Stimulated activated CD4-positive, alpha-beta T cell treated with anti-CD3 and anti-CD28 coated beads, Interleukin-4, amount 100 ng/mL, for 4 hours (primary cell): ENCODE measurements at places on chromosomes 7 and 10.

GRCh38 chr7:44587843-44588711, 6.0 kb upstream of the TMED4 start:
- no peak for DNase-seq

DNA sequence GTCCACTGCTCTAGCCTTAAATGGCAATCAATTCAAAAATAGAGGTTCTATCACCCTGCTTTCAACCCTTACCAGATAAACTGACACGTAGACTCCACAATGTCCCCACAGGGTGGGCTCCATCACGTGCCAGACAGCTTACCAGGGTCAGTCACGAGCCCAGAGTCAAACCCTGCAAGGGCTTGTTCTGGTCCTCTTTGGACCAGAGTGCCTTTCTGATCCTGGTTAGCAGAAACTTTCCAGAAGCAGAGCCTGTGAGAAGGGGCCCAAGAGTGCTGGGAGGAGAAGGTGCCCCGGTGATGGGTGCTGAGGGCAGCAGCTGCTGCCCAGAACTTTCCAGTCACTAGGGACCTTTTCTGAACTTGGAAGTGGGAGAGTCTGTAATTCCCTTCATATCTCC, 354 bp upstream of the GIMAP5 start:
- no peak for DNase-seq

DNA sequence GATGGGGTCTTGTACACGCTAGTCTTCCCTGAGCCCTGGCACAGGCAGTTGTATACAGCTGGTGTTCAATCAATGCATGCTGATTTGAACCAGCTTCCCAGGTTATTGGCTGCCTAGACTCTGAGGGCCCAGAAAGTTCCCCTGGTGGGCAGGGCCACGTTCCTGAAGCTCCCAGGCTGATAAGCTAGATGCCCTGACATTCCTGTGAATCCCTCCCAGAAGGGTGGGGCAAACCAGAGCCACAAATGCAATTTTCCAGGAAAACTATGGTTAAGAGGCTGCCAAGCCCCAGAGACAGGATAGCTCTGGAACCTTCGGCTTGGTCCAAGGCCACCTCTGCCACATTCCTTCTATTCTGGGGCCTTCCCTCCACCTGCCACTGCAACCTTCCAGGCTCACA, 78.2 kb downstream of the FAM53B start:
- DNase-seq: no peak

DNA sequence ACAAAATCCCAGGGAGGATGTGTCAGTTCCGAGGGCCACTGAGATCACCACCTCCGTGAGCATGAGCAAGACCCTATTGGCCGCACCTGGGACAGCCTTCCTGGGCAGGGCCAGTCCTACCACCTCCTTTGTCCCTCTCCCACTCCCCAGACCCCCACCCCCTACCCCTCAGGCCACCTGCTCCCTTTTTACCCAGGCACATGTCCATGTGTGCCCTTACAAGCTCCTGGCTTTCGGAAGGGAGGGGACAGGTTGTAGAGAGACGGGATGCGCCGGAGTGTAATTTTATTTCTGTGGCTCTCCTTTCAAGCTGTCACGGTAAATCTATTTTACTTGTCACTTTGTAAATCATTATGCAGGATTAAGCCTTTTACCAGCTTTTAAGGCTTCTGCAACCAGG, 20.9 kb downstream of the ZMIZ1 start:
- DNase-seq: no peak

DNA sequence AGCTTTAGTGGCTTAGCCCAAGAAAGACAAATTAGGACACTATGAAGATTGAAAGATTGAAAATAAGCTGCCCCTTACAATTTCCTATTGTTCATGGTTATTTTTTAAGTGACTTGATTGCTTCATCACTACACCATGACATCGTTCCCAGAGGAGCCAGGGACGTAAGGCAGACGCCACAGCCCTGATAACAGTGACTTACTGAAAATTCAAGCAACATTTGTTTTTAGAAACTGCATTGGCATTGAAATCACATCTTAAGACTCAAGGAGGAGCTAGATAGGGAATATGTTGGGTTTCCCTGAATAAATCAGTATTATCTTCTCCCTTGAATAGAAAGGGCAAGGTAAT, 38.7 kb upstream of the ANK3 start:
- DNase-seq: no peak

GRCh38 chr7:98357751-98358161, 43.1 kb downstream of the BAIAP2L1 start:
- DNase-seq: no peak

DNA sequence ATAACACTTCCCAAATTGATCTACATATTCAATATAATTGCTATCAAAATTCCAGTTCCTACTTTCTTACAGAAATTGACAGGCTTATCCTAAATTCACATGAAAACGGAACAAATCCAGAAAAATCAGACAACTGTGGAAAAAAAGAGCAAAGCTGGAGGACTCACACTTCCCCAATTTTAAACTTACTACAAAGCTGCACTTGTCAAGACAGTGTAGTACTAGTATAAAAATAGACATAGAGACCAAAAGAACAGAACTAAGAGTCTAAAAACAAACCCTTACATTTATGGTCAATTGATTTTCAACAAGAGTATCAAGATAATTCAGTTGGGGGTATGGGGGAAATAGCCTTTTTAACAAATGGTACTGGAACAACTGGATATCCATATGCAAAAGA, 27.5 kb downstream of the LMBR1 start:
- DNase-seq: no peak
